ENCODE measurements at places on chromosomes 7 and 10. TPM values are rescaled to one million over a fixed set of nuclear protein-coding genes. Genes with fewer than 3 reads are reported as not detected.

DNA sequence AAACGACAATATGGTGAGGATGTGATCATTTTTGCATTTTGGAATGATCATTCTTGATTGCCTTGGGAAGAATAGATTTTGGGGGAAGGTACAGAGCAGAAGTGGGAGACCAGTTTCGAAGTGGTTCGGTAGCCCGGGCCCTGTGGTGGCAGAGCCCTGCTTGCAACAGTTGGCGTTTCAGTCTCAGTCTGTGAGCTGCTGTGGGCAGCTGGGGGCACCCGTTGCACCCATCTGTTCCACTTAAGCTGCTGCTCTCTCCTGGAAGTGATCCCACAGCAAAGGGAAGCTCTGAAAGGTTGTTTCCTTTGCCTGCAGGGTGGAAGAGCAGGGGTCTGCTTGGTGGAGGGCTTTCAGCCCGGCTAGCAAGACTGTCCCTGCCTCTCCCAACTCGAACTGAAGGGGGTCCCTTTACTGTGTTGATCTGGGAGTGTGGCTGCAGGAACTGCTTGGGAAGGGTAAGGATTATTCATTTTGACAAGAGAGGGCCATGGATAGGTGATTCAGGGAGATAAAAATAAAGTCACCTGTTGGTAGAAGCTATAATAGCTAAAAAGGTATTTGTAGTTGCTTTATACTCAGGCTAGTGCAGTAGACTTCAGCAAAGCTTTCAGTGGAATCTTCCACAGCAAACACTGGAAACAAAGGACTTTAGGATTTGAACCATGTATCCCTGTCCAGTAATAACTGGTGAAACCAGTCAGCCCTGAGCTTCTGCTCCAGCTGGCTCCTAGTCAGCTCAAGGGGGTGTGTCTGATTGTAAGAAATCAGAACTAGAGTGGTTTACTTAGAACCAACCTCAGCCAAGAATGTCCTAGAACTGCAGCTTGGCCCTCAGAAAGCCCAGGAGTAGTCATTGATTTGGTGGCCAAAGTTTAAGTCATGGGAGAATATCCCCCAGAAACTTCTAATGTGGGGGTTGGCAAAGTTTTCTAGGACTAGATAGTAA lies 53.1 kb upstream of the PDCD4 start:
- no peak for DNase-seq

GRCh38 chr10:133044401-133044811 lies 43.3 kb upstream of the ADGRA1 start:
- DNase-seq, result no peak

- DNase-seq, result no peak
These were observed 104.2 kb upstream of the TMEM72 start for GRCh38 chr10:44806950-44807349.

DNA sequence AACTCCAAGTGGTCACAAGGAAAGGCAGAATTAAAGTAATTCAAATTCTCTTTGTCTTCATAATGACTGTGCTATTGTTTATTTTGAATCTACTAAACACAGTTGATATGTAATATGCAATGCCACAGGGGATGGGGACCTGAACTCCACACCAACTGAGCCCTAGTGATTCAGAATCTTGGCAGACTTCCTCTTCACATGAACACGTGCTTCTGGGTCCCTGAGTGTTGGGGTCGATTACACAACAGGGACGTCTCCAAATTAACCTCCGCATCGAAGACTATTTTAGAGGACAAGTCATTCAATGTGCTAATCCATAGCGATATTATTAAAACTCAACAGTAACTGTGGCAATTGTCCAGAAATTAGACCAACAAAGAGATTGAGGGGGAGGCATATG lies 95.3 kb upstream of the CARD11 start:
- DNase-seq, result no peak

DNA sequence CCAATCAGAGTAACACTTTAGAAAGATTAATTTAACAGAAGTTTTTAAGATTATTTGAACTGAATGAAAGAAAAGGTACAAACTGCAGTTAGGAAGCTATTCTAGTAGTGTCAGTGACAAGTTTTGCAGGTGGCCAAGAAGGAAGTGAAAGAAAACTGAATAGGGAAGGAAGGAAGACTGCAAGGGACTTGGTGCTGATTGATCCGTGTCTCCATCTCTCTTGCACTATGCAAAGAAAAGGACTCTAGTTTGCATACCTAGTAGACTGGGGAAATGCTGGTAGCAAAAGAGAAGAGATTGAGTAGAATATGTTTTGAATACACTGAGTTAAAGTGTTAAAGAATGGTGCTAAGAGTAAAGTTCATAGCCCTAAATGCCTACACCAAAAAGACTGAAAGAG lies 33.0 kb downstream of the OR6V1 start:
- peak; percentile 2 for DNase-seq

- no peak for DNase-seq
These were observed 9.8 kb downstream of the CLRN3 start for GRCh38 chr10:127882801-127883459.

DNA sequence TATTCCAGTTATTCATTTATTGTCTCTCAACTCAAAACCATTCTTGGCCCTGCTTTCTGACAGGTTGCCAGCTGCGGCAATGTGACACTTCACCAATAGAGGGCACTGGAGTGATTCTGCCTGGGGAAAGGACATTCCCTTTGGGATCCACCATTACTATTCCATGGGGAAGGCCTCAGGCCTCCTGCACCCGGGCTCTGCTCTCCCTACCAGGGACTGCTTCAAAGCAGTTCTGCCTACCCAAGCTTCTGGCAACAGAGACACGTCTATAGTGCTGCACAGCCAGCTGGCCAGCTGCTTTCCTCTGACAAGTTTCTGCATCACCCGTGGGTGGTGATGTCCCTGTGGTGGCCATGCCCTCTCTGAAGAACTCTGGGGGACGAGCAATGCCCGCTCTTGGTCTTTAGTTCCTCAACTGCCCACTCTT lies 163.8 kb downstream of the ELMO1 start:
- peak; percentile 82 for DNase-seq

- no peak for DNase-seq
These were observed 17.1 kb upstream of the ZNF800 start for GRCh38 chr7:127409629-127410028.

GRCh38 chr7:77727936-77728701 lies 31.9 kb downstream of the RSBN1L start:
- DNase-seq, result peak; percentile 51

DNA sequence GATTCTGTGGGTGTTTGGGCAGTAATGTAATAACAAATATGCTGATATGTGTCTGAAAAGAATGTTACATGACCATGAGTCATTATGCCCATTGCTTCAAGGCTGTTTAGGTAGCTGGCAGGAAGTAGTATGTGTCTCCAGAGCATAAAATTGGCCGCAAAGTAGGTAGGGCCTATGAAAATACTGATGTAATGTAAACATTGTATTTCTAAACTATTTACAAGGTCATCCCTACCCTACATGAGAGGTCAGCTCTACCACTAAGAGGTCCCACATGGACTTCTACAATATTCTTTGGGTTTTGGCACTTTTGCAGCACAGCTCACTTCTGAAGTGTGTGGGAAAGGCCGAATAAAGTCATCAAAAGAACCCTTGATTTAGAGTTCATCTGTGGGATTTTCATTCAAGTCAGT lies 301.9 kb downstream of the AHR start:
- DNase-seq, result no peak

GRCh38 chr7:2715341-2716231 lies 27.6 kb downstream of the AMZ1 start:
- DNase-seq, result peak; percentile 81

GRCh38 chr7:101553771-101554445 lies 75.2 kb downstream of the MYL10 start:
- no peak for DNase-seq

- peak; percentile 88 for DNase-seq
These were observed 7.1 kb downstream of the CRYGN start for GRCh38 chr7:151432658-151433521.

- no peak for DNase-seq
These were observed 30.0 kb downstream of the LAMB1 start for GRCh38 chr7:107972941-107973376.

DNA sequence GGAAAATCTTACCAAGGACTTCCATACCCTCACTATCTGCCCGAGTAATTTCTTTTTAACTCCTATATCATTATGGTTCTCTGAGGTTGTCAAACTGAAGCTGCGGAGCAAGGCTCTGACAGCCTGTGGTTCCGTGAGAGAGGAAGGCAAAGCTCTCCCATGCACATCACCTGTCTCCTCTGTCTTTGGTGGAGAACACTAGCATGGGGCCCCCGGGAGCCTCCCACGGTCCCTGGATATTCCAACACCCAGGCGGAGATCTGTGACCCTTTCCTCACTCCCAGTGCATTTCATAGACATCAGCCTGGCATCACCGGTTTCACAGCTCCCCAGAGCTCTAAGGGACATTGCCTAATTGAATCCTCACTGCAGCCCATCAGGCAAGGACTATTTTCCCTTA lies 10.4 kb downstream of the RBP4 start:
- DNase-seq, result no peak

DNA sequence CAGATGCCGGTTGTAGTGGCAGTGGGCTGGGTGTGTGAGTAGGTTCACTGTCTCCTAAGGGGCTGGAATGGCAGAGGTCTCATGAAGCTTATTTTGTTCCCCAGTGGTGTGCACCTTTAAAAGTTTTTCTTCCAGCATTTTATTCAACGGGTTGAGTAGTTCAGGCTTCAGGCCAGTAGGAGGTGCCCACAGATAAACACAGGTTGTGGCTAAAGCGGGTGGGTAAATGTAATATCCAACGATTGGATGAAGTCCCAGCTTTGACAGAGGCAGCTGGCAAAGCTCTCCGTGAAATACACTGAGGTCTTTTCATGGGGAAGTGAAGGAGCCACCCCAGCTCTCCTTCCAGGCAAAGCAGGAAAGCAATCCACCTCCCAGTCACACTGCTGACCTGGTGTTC lies 339.8 kb upstream of the LRRTM3 start:
- DNase-seq, result no peak

DNA sequence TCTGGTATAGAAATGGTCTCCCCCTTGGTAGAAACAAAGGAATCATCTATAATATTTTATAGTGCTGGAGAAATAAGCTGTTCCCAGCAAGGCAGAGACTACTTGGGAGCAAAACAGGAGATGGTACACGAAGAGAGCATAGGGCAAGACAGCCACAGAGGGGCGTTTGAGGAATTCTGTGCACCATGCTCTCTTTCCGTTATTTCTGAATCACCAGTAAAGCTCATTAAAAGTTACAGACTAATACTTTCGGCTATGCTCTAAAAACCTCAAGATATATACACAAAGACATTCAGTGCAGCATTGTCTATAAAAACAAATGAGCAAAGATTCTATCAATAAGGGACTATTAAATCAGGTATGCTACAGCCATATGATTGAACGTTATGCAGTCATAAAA lies 68.5 kb upstream of the FHIP2A start:
- no peak for DNase-seq

DNA sequence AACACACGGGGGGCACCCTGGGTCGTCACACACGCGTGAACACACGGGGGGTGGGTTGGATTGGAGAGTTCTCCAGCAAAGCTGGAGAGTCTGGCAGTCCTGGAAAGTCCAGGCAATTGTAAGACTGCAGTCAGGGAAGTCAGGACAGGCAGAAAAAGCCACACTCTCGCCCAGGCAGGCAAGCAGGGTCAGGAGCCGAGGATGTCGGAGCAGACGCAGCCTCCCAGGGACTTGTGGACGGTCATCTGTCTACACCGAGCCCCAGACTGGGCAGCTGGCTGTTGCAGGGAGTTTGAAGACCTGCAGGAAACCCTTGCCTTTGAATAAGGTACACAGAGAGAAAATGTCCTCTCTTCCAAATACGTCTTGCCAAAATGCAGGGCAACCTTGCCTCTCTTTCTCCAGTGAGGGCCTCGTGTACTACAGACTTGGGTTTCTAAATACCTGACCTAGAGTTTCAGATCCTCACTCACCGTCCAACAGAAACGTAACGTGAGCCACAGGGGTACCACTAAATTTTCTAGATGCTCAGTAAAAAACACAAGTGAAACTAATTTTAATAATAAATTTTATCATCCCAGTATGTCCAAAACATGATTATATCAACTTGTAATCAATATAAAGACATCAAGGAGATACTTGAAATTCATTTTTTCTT lies 176.7 kb downstream of the ADARB2 start:
- no peak for DNase-seq

Gene C10orf105
- total RNA-seq, result 0.33 TPM

Gene C7orf57
- 0.14 TPM for total RNA-seq

Gene PODXL
- total RNA-seq, result 0.71 TPM

Gene CHPF2
- total RNA-seq, result 46.4 TPM

Gene ANKMY2
- total RNA-seq, result 8.0 TPM

Gene SCART1
- total RNA-seq, result 0.76 TPM

Gene MYL10
- total RNA-seq, result not detected

Gene PPP1R9A
- total RNA-seq, result not detected

Gene TMEM176B
- total RNA-seq, result not detected

Gene UROS
- 50.6 TPM for total RNA-seq
